Karpas-422 (cell line): ENCODE measurements at places on chromosomes 13 and 19. TPM values are rescaled to one million over a fixed set of nuclear protein-coding genes. Genes with fewer than 3 reads are reported as not detected.

DNA sequence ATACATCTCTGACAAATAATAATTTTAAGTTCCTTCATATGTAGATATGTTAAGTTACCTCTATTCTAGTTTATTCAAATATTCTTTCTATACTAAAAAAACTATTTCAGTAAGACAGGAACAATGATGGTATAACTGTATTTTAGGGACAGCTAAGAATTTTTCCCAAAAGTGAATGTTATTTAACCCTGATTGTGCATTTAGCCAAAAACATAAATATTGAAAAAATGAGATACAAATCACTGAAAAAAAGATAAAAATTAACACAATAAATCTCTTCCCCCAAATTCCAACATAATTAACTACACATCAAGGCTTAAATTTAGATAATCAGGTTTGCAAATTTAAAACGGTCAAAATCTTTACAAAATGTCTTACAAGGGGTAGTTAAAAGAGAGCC lies 58.1 kb downstream of the KCNRG start:
- DNase-seq, result no peak

DNA sequence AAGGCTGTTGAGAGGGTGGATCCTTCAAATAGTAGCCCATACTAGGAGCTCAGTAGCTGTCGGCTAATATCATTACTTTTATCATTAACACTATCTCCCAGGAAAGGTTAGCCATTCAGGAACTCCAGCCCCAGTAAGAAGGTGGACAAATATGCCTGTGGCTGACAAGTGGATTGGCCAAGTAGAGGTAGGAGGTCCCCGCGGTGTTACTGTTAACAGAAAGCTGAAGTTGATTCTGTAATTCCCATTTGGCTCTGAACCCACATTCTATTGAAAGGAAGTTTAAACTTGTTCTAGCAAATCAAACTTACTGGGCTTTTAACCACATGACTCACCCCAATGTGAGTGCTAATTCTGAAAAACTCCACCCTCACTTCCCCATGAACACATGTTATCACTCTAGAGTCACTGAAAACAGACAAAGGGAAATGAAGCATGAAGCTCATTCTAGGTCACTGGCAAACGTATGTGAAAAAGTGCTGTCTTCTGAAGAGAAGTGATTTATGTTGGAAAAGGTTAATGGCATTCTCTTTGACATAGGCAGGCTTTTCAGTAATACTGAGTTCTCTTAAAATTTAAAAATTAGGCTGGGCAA lies 273.5 kb downstream of the FGF14 start:
- DNase-seq, result no peak

Gene FGF22
- total RNA-seq, result not detected in 2 replicates

Gene ANKRD24
- total RNA-seq, result 0.71 and 1.1 TPM in 2 replicates

GRCh38 chr19:39595950-39596349 lies 6.4 kb upstream of the LGALS13 start:
- DNase-seq, result no peak

Gene SPTBN4
- 1.0 and 1.1 TPM in 2 replicates for total RNA-seq

DNA sequence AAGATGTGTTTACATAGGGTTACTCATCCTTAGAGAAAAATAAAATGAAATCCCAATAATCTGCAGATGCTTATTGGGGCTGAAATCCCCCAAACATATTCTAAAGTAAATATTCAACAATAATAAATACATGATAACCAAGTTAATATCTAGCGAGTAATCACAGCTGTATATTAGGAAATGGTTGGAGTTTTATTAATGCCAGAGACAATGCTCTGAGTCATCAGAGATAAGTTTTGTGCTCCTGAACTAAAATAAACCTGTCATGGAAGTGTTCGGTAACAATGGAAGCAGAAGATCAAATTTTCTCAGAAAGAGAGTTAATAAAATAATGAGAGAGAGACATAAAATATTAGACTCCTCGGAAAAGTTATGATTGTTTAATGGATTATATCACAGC lies 31.4 kb downstream of the FLT1 start:
- no peak for DNase-seq

DNA sequence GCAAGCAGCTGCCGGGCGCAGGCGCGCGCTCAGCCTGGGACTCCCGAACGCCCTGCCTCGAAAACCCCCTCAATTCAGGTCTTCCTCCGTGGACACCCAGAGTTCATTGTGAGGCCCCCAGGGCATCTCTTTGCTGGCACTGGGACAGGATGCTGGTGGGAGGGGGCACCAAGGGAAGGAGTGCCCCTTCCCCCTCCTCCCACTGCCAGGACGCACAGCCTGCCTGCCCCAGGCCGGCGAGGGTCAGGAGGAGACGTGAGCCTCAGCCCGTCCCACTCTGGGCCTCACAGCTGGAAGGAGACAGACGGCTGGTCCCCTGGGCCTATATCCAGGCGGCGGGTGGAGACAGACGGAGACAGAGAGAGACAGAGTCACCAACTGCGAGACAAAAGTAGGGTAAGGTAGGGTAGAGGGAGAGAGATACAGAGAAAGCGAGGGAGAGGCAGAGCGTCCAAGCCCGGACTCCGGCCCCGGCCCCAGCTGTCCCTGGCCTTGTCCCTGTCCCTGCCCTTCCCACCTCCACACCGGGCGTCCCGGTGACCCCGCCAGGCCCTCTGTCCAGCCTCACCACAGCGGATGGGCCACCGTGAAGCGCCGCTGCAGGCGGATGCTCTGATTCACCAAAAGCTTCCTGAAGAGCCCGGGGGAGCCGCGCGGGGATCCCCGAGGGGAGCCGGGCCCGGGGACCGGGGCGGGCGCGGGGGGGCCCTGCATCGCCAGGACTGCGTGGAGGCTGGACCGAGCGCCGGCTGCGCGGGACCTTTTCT lies at the start of gene PDE4C:
PDE4C (minus strand) TSS at position 737 of the 767 bp plus-strand sequence; CDS start at position 714, 23 bp downstream.
- DNase-seq, result peak; percentile 57

DNA sequence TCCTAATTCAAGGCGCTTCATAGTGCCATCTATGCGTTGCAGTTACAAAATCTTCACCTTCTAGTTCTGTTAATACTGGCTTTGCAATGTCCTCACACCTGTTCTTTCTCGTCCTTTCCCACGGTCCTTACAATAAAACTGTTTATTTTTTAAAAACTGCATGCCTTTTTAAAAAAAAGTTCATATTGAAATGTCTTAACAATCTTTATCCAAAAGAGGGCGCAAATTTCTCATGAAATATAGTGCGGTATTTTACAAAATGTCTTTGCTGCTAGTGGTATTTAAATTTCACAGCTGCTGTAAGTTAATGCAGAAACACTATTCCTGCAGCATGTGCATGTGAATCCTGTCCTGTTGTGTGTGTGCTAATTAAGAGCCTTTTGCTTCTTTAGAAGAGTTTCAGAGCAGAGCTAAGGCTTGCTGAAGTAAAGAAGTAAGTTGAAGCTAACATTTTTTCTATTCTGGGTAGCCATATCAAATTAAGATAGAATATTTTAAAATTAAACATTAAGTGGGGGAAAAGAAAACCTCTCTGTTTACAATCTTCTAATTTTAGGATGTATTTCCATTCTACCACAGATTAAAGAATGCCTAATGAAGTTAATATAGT lies 15.8 kb upstream of the CLDN10 start:
- peak; percentile 76 for DNase-seq

- no peak for DNase-seq
Measured at GRCh38 chr19:17532116-17532515, 20.7 kb downstream of the PGLS start.

Gene LRRC25
- total RNA-seq, result 1.6 and 2.2 TPM in 2 replicates

GRCh38 chr19:16125737-16126495 lies 14.2 kb downstream of the RAB8A start:
- no peak for DNase-seq
